Uterus (tissue), 4 donors: ENCODE measurements at places on chromosomes 5 and 9. TPM values are rescaled to one million over a fixed set of nuclear protein-coding genes. Genes with fewer than 3 reads are reported as not detected.

KIAA1958 gene
- 7.4 TPM for total RNA-seq

IGIP gene
- total RNA-seq, result 31.8 TPM

ARHGEF37 gene
- 10.4 TPM for total RNA-seq

CDH9 gene
- 0.35 TPM for total RNA-seq

CNTLN gene
- total RNA-seq, result 12.6 TPM
